ENCODE measurements at places on chromosomes 6 and 20.
A peak's percentile ranks its signal among the peaks of the same experiment; 100 is the strongest.

DNA sequence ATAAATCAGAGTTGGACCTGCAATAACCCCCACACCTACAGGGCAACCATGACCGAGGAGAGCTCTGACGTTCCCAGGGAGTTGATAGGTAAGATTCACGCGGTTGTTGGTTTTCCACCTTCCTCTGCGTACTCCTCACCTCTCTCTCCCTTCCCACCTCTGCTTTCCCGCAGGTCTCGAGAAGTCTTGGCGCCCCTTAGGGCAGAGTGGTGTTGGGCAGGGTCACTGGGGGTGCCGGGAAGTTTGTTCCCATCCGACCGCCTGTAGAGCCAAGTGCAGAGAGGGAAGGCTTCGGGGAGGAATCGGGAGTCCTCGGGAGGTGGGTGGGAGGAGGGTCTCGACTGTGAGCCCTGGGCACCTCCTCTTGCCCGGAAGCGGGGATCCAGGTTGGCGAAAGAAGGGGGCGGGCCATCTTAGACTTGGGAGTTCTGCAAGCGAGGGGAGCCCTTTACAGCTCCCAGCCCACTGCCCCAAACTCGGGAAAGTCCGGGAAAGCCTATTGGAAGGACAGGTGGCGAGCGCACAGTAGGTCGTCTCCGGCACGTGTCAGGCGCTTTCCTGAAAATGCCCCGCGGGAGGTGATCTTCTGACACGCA, 672 bp downstream of the CARMIL1 start:
- peak; percentile 22 for DNase-seq

DNA sequence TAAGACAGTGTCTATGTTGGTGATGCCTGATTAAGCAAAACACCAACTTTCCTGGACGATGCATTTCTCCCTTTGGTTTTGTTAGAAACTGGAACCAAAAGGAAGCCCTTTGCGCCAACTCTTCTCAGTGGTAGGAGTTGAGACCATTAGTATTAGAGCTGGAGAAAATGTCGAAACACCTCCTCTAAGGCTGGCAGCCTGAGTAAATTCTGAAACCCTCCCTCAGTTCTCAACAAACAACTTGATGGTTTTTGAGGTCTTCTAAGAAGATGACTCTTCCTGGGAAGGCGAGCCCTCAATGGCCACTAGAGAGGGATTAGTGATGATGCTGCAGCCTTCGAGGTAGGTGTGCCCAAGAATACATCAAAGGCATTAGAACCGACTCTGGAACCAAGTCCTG, 78.4 kb upstream of the CCN6 start:
- no peak for DNase-seq

- no peak for DNase-seq
Measured at GRCh38 chr6:110325197-110325596, 33.0 kb downstream of the METTL24 start.

DNA sequence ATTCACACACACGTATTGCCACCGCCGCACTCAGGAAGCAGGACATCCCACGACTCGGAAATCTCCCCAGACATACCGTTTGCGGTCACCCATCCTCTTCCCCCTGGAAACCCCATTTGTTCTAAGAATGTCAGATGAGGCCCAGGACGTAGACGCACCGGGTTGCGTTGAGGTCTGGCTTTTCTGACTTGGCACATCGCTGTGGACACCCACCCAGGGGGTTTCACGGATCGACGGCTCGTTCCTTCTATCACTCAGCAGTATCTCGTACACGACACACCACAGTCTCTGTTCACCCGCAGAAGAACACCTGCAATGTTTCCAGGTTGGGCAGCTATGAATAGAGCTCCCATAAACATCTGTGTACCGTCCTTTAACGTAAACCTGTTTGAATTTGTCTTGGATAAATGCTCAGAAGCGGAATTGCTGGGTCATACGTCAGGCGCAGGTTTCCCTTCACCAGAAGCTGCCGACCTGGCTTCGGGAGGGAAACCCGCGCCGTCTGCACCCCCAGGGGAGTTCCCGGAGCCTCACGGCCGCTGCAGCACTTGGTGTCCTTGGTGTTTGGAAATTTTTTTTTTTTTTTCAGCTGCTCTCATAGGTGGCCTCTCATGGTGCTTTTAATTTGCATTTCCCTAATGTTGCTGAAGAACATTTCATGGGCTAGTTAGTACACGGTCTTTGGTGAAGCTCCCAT, 9.3 kb upstream of the EEF1A2 start:
- DNase-seq: no peak

DNA sequence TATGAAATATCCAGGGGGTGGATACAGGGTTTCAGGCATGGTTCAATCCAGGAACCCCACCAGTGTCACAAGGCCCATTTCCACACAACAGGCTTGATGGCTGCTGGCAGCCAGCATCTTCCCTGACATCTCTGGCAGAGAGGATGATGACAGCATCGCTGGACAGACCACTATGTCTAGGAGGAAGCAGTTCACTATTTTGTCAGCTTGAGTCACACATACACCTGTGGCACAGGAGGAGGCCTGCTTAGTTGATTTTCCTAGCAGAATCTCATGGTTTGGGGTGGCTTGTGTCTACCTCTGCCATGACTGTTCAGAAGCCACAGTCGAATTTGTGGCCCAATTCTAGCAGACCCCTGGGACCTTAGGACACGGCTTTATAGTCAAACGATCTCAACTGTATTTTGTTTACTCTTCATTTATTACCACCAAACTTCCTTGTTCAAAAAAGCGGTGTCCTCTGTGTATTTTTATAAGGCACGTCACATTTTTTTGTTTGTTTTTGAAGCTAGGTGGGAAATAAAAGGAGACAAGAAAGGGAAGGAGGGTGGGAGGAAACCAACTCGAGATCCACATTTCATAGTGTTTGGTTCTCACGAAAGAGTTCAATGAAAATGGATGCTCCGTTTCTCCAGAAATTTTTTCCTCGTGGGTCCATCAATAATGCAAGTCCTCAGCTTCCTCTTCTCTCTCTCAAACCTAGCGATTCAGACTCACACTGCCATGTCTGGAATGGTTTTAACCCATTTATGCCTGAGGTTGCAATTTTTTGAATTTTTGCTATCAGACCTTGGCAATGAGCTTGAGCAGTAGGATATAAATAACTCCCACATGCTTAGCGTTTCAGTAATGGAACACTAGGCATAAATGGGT, 94.4 kb downstream of the TOX2 start:
- no peak for DNase-seq

- DNase-seq: peak; percentile 70
Measured at GRCh38 chr20:62860924-62861691, 514 bp downstream of the TCFL5 start.

DNA sequence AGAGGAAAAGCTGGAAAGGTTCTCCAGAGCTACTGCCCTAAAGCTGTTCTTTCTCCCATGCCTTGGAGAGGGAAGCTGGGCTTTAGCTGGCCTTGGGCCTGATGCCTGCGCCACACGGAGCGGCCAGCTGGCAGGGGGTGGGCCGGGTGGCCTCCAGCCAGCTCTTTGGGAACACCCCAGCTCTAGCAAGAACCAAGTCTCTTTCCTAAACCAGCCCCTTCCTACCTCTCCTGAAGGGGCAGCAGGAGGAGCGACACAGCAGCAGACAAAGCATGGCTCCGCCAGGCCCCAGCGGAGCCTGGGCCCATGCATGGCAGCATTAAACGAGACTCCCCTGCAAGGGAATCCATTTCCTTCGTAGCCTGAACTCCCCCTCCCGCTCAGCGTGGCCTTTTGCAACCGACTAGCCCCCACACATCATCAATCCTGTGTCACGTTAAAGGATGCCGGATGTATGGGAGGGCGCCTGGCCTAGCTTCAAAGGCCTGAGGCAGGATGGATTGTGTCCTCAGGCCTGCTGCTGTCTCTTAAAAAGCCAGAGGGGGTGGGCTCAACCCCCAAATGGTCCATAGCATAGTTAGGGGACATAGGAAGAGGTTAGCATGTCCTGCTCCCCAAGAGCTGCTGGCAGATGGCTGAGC, 14.0 kb downstream of the MRPS18A start:
- no peak for DNase-seq

DNA sequence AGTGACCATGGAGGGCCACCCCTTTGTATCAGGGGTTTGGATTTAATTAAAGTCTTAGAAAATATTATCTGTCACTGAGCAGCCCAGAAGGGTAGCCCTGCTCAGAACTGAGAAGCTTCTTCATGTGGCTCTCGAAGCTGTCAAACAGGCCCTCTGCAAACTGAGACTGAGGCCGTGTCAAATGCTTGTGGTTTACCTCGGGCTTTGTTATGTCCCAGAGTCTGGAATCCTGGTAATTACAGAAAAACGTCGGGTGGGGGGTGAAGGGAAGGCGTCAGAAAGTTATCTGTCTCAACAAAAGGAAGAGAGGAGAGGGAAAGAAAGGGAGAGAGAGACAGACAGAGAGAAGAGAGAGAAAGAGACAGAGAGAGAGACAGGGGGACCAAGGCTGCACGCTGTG, 200.8 kb downstream of the BMP7 start:
- no peak for DNase-seq

- DNase-seq: no peak
Measured at GRCh38 chr20:62624719-62625453, 17.4 kb upstream of the SLCO4A1 start.

DNA sequence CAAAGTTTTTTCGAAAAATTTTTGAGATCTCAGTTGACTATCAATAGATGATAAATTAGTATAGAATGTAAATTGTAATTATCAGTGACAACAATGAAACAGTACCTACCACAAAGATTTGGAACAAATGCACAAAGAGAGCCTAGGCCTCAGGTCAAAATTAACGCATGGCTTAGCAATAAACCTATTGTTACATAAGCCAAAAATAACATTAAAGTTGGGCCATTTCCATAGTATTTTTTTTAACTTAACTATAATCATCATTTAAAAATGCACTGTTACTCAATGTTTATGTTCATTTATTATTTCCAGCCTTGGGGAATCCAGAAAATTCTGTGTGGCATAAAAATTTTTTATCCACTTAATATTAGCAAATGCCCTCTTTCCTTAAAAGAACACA, 117.0 kb downstream of the EPB41L2 start:
- no peak for DNase-seq

- DNase-seq: no peak
Measured at GRCh38 chr6:35128042-35128441, 13.1 kb downstream of the TCP11 start.

DNA sequence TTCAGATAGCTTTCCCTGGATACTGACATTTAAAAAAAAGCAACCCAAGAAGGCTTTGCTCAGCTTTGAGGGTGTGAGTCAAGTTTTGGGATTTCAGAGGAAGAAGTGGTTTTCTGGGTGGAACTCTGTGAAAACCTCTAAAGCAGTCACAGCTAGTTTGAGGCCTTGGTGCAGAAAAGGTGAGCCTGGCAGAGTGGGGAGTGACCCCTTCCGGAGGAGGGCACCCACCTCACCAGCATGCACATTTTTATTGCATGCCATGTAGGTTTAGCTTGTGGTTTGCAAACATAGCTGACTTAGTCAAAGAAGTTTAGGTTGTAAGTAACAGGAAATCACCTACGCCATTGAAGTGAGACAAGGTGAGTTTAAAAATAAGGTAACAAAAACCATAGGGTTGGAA, 146.8 kb upstream of the PMEPA1 start:
- DNase-seq: no peak

DNA sequence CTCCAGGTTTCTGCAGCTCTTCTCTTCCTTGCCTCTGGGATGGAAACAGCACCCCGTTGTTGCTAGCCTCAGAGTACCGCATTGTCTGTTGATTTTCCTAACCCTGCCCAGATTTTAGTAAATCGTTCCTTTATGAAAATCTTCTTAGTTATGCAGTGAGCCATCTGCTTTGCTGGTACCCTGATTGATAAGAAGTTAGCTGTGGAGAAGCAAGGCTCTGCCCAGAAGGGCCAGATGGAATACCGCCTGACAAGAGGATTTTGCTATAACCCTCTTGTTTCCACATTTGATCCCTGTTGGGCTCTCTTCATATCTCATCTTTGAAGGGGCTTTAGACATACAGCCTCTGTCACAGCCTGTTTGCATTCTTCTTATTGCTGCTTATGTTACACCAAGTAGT, 229.0 kb downstream of the CDKAL1 start:
- no peak for DNase-seq

- no peak for DNase-seq
Measured at GRCh38 chr6:108227290-108227689, 33.5 kb downstream of the SNX3 start.

- no peak for DNase-seq
Measured at GRCh38 chr6:43060034-43060754, 763 bp downstream of the KLC4 start.

GRCh38 chr6:142993977-142994376, 49.0 kb upstream of the HIVEP2 start:
- no peak for DNase-seq

- DNase-seq: no peak
Measured at GRCh38 chr20:46286977-46287376, 21.3 kb downstream of the CDH22 start.

- DNase-seq: no peak
Measured at GRCh38 chr6:158737710-158738615, 81.2 kb downstream of the EZR start.

GRCh38 chr6:165497472-165497871, 165.6 kb downstream of the PDE10A start:
- no peak for DNase-seq

DNA sequence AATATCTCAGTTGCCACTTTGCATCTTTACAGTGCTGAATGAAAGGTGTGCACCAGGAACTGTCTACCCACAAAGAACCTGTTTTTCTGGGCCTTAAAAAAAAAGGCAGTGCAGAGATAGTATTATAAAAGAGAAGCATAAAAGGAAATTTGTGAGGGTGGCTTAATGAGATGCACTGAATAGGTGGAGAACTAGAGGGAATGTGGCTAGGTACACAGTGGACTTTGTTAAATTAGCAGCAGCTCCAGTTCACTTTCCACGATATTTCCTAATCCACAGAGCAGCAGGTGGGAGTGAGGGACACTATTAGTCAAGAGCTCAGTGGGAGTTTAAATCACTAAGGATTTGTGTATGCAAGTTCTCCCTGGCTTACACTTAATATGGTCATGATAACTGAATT, 38.8 kb downstream of the MAP7 start:
- no peak for DNase-seq

DNA sequence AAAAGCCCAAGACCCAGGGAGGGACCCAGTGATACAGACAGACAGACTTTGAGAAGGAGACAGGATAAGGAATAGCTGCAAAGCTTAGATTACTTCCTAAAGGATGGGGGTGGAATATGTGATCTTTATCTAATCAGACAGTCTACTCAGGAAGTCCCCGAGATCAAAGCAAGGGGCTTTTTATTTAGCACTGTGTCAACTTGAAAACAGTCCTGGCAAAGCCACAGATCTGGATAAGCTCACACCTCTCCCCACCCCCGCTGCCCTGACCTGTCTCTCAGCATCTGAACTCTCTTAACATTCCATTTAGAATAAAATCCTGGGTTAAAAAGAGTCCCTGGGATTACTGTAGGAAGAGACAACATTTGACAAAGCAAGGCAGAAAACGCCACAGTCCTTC, 101.5 kb downstream of the ISM1 start:
- no peak for DNase-seq

GRCh38 chr6:136921936-136922684, at the start of gene SLC35D3:
Gene SLC35D3 (plus strand): TSS chr6:136922301. CDS start chr6:136922429, 128 bp downstream.
- no peak for DNase-seq

DNA sequence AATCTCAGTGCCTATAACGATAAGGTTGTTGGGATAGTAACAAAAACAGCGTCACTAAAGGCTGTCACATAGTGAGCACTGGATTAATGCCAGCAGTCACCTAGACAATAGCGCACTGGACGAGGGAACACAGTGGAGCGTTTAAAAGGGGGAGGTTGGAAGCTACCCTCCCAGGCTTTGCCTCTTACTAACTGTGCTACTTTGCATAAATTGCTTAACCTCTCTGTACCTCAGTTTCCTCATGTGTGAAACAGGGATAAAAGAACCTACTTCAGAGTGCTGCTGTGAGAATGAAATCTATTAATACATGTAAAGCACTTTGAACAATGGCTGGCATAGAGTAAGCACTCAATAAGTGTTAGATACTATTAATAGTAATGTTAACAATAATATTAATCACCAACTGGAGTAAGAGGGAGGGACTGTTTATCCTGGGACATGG, 10.5 kb downstream of the BCL2L1 start:
- DNase-seq: no peak
